Aorta (tissue), 5 donors: ENCODE measurements at places on chromosomes 7 and 10. TPM values are rescaled to one million over a fixed set of nuclear protein-coding genes. Genes with fewer than 3 reads are reported as not detected.
A peak's percentile ranks its signal among the peaks of the same experiment; 100 is the strongest.

GRCh38 chr7:113921363-113921762 is 2.6 kb upstream of the PPP1R3A start:
- no peak for DNase-seq
- H3K36me3 ChIP-seq = no peaks in the 10 kb centered on the region
- H3K27me3 ChIP-seq = no peaks in the 10 kb centered on the region
- no peak overlapping the region for H3K4me3 ChIP-seq
- H3K27ac ChIP-seq = no peak overlapping the region
- no peaks in the 10 kb centered on the region for H3K4me1 ChIP-seq

GRCh38 chr10:50456719-50457118 is 167.0 kb downstream of the SGMS1 start:
- H3K27me3 ChIP-seq = no peaks in the 10 kb centered on the region
- no peak overlapping the region for H3K4me3 ChIP-seq
- H3K36me3 ChIP-seq = peaks cover 4% of the 10 kb centered on the region

- H3K4me3 ChIP-seq = no peak overlapping the region
- no peak for DNase-seq
- no peaks in the 10 kb centered on the region for H3K36me3 ChIP-seq
- H3K27ac ChIP-seq = no peak overlapping the region
These were observed 220.1 kb upstream of the FZD1 start for GRCh38 chr7:91043924-91044645.

GRCh38 chr7:130960208-130960988 is 226.4 kb upstream of the KLF14 start:
- no peak overlapping the region for H3K4me3 ChIP-seq
- no peak overlapping the region for H3K27ac ChIP-seq
- H3K4me1 ChIP-seq = peaks cover 6% of the 10 kb centered on the region

DNA sequence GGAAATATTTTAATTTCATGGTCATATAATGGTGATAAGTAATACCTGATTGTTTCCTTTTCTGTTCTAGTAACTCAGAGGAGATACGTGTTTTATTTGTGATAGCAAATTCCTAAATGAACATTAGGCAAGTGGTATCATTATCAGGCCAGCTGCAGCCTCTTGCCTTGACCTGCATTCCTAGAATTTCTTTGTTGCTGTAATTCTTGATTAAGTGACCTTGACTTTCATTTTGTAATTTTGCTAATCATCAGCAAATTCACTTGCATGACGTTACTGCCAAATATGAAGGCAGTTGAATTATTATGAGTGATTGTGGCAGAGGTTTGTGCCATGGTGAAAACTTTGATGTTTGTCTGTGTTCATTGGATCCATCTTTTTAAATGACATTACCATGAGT is 5.6 kb upstream of the AS3MT start:
- H3K27me3 ChIP-seq = no peaks in the 10 kb centered on the region
- H3K36me3 ChIP-seq = no peaks in the 10 kb centered on the region
- no peak overlapping the region for H3K27ac ChIP-seq
- no peaks in the 10 kb centered on the region for H3K4me1 ChIP-seq

- H3K4me1 ChIP-seq = no peaks in the 10 kb centered on the region
- H3K4me3 ChIP-seq = no peak overlapping the region
- no peak overlapping the region for H3K27ac ChIP-seq
- H3K36me3 ChIP-seq = no peaks in the 10 kb centered on the region
These were observed 387.0 kb upstream of the SEMA3D start for GRCh38 chr7:85573844-85574243.

- H3K4me1 ChIP-seq = no peaks in the 10 kb centered on the region
- no peak overlapping the region for H3K4me3 ChIP-seq
- H3K36me3 ChIP-seq = no peaks in the 10 kb centered on the region
- peak; percentile 88 for DNase-seq
- H3K27ac ChIP-seq = no peak overlapping the region
- no peaks in the 10 kb centered on the region for H3K27me3 ChIP-seq
These were observed 26.5 kb downstream of the NUB1 start for GRCh38 chr7:151368136-151368571.

DNA sequence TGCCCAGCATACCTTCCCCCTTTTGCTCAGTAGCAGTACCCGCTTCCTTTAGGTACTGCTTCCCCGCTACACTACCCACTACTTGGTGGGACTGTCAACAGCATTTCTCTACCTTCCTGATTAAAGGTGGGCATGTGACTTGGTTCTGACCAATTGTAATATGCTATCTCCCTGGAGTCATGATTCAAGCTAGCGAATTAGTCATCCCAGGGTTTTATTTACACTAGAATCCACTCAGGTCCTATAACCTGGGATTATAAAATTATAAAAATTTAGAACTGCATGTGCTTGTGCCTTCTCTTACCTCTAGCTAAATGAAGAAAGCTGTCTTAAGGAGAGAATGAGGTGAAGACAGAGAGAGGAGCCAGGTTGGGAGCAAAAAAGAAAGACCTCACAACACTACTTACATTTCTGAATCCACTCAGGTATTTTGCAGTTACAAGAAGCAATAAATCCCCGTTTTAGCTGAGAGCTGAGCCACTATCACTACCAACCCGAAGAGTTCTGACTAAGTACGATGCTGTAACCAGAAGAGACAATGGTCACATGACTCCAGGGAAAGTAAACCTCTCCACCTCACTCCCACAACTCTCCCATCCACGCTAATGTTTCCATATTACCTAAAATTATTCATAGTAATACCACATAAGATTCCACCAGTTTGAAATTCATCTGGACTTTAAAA is 9.7 kb downstream of the GBX1 start:
- DNase-seq = no peak
- no peaks in the 10 kb centered on the region for H3K36me3 ChIP-seq
- H3K27me3 ChIP-seq = no peaks in the 10 kb centered on the region
- H3K27ac ChIP-seq = no peak overlapping the region

Gene ARMH3
- 26.9 TPM for total RNA-seq

Gene ADCY1
- total RNA-seq = 5.8 TPM

DNA sequence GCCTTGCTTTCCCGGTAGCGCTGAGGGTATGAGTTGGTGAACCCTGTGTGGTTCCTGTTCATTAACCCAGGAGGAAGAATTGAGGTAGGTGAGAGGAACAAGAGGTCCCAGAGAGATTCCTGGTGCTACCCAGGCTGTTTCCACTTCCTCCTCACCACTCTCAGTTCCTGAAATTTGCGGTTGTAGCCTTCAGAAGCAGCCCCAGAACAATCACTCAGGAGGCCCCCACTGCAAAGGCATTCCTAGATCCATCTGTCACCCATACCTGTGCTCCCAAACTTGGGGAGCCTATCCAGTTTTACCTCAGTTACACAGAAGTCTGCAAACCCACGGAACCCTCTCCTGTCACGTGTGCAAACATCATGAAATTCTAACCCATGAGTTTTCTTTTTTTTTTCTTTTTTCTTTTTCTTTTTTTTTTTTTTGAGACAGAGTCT is 9.0 kb upstream of the PIP4K2A start:
- H3K4me1 ChIP-seq = no peaks in the 10 kb centered on the region
- H3K27me3 ChIP-seq = no peaks in the 10 kb centered on the region
- H3K27ac ChIP-seq = no peak overlapping the region

Gene NEUROD6
- not detected for total RNA-seq

DNA sequence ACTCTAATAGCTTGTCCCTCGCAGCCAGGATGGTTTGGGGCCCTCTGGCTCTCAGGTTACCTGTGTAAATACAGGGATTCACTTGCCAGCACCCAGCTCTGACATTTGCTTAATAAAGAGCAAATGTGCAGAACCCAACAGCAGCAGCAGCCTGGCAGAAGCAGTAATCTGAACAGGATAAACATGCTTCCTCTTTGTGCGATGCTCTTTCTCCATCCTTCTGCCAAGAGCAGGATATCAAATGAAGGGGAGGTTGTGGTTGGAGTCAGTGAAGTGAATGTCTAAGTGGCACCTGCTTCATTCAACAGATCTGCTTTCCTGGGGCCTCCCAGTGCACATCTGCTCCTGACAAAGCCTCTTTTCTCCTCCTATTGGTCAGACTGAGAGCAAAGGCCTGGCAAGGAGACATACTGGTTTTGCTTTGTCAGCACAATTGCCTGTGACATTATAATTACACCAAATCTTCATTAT is 130.3 kb downstream of the NRF1 start:
- no peak overlapping the region for H3K4me3 ChIP-seq
- peaks cover under 1% of the 10 kb centered on the region for H3K36me3 ChIP-seq
- DNase-seq = no peak

Gene IRF5
- total RNA-seq = 9.6 TPM

DNA sequence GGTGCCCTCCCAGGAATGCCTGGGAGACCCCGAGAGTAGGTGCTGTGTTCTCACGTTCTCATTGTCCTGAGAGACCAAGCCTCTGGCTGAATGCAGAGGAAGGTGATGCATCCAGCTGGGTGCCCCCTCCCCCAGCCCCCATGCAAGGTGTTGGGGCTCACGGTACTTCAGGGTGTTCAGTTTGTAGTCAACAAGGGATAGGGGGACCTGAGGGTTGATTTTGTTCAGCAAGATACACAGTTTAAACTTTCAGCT is 60.4 kb upstream of the DUSP5 start:
- DNase-seq = no peak
- no peaks in the 10 kb centered on the region for H3K4me1 ChIP-seq
- no peaks in the 10 kb centered on the region for H3K27me3 ChIP-seq
- no peak overlapping the region for H3K27ac ChIP-seq
- no peaks in the 10 kb centered on the region for H3K36me3 ChIP-seq
- no peak overlapping the region for H3K4me3 ChIP-seq

GRCh38 chr10:48467669-48468068 is 137.2 kb downstream of the ARHGAP22 start:
- H3K36me3 ChIP-seq = no peaks in the 10 kb centered on the region
- no peak for DNase-seq
- no peaks in the 10 kb centered on the region for H3K27me3 ChIP-seq
- no peak overlapping the region for H3K27ac ChIP-seq

DNA sequence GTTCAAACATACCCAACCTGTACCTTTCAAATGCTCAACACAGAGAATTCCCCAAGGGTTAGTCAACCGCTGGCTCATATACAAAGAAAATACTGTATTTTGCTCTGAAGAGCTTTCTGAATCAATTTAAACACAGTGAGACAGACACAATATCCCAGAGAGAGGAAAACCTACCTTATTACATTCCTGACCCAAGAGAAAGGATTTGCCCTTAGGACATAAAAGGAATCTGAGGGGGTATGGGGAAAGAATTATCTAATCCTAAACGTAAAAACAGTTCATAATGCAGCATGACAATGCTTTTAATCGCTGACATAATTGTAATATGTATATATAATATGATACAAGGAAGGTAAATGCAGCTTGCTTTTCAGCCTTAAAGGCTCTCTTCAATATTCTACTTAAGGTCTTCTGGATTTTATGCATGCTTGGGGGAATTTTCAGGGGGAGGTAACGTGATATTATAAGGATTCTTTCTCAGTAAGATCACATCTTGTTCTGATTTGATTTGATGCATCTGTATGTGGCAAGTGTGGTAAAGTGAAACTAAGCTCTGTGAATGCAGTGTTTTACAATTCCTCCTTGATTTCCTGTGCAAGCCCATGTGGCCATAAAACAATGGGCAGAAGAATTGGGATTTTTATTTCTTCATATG is 240.5 kb downstream of the GLI3 start:
- no peak overlapping the region for H3K4me3 ChIP-seq
- H3K36me3 ChIP-seq = no peaks in the 10 kb centered on the region
- no peak overlapping the region for H3K27ac ChIP-seq
- H3K27me3 ChIP-seq = no peaks in the 10 kb centered on the region
- H3K4me1 ChIP-seq = no peaks in the 10 kb centered on the region

Gene LRWD1
- total RNA-seq = 8.6 TPM

GRCh38 chr10:6280291-6280690 is 77.6 kb downstream of the PFKFB3 start:
- H3K36me3 ChIP-seq = no peaks in the 10 kb centered on the region
- H3K27ac ChIP-seq = peak overlapping the region; percentile 59
- H3K4me1 ChIP-seq = peaks cover 7% of the 10 kb centered on the region
- no peak for DNase-seq

GRCh38 chr7:95430864-95431263 is 4.0 kb downstream of the PON2 start:
- no peak overlapping the region for H3K4me3 ChIP-seq
- no peaks in the 10 kb centered on the region for H3K4me1 ChIP-seq
- no peaks in the 10 kb centered on the region for H3K27me3 ChIP-seq
- no peak overlapping the region for H3K27ac ChIP-seq

Gene CCDC136
- 29.5 TPM for total RNA-seq

Gene PKD2L1
- total RNA-seq = 0.71 TPM

GRCh38 chr7:85736085-85736484 is 549.2 kb upstream of the SEMA3D start:
- no peak for DNase-seq
- H3K27ac ChIP-seq = no peak overlapping the region
- no peaks in the 10 kb centered on the region for H3K36me3 ChIP-seq
- H3K4me3 ChIP-seq = no peak overlapping the region
- no peaks in the 10 kb centered on the region for H3K4me1 ChIP-seq
- no peaks in the 10 kb centered on the region for H3K27me3 ChIP-seq

DNA sequence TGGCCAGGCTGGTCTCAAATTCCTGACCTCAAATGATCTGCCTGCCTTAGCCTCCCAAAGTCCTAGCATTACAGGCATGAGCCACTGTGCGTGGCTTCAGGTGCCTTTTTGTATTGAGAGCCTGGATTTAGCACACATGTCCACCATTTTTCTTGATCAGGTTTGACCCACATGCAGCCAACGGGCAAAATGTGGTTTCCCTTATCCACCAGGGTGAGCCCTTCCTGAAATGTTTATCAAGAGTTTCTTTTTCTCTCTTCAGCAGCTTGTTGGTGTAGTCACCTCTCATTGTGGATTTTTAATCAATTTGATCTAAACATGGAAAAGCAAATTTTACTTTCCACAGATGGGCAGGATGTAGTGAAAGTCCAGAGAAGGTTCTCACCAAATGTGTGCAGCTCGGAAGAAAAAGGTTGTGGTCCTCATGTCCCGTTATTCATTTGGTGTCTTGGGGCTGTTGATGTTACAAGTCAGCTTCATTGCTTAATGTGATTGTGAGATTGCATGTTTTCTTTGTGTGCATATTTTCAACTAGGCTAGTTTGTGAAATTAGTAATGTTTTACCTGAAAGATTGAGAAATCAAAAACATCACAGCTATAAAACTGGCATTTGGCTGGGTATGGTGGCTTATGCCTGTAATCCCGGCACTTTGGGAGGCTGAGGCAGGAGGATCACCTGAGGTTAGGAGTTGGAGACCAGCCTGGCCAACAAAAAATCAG is 28.9 kb downstream of the GUSB start:
- no peak overlapping the region for H3K27ac ChIP-seq
- DNase-seq = no peak
- H3K36me3 ChIP-seq = no peaks in the 10 kb centered on the region
- H3K27me3 ChIP-seq = no peaks in the 10 kb centered on the region
- no peaks in the 10 kb centered on the region for H3K4me1 ChIP-seq

Gene TMEM236
- 1.7 TPM for total RNA-seq

DNA sequence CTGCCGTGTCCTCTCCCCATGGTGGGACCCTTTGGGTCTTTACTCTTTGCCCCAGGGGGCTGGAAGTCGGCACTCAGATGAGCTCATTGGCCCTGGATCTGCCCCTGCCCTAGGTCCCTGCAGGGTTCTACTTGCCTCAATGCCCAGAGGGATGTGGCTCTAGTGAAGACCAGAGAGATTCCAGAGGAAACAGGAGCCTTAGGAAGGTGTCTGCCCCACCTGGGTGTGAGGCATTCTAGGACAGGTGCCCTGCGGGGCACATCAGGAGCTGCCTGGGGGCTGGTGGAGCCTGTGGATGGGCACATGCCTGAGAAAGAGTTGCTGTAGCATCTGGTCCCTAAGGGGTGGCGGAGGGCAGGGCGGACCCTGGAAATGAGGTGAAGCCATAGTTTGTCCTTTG is 128.6 kb downstream of the ADCY1 start:
- no peak overlapping the region for H3K4me3 ChIP-seq
- H3K36me3 ChIP-seq = no peaks in the 10 kb centered on the region
- no peak for DNase-seq
- H3K27ac ChIP-seq = no peak overlapping the region

- DNase-seq = peak; percentile 54
- H3K4me3 ChIP-seq = peak overlapping the region; percentile 80
- peak overlapping the region; percentile 90 for H3K27ac ChIP-seq
- H3K36me3 ChIP-seq = no peaks in the 10 kb centered on the region
- no peaks in the 10 kb centered on the region for H3K4me1 ChIP-seq
These were observed 728 bp downstream of the CAV2 start for GRCh38 chr7:116500078-116500853.
